ENCODE measurements at places on chromosomes 1 and 21. TPM values are rescaled to one million over a fixed set of nuclear protein-coding genes. Genes with fewer than 3 reads are reported as not detected.

The TEKT2 gene
- not detected for polyA plus RNA-seq

The GJA9 gene
- polyA plus RNA-seq, result not detected

The CGN gene
- polyA plus RNA-seq, result not detected

The SASS6 gene
- 3.4 TPM for polyA plus RNA-seq

The C1orf210 gene
- not detected for polyA plus RNA-seq

The CRABP2 gene
- not detected for polyA plus RNA-seq

DNA sequence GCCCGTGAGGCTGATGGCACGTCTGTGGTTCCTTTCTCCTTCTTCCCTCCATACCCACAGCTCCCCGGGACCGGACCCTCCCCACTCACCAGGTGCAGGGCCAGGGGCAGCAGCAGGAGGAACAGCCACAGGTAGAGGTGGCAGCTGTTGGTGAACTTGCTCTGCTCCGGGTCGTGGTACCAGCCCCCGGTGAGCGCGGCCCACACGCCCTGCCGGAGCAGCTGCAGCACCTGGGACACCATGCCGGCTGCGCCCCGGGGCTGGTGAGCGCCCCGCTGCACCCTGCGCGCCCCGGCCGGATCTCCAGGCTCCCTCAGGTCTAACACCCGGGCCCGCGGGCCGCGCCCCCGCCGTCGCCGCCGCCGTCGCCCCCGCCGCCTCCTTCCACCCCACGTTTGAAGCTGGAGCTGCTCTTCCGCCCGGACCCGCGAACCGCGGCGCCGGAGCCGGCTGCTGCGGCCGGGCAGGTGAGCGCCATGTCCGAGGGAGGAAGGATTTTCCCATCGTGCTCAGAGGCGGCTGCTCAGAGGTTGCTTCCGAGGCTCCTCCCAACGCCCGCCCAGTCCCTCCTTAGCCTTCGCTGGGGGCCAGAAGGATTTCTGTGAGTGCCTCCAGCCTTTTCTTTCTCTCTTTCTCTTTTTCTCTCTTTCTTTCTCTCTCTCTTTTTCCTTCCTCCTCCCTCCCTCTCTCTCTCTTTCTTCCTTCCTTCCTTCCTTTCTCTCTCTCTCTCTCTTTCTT is at the start of gene PCNX2:
Gene PCNX2 (minus strand): TSS at position 489 of the 738 bp plus-strand sequence. CDS start 247 bp downstream, at position 242.
- peak within 1 kb of the TSS; percentile 86 for H3K4me3 ChIP-seq
- no peaks in the 10 kb centered on the region for H3K27me3 ChIP-seq
- peaks cover 17% of the 10 kb centered on the region for H3K4me1 ChIP-seq
- H3K27ac ChIP-seq, result peak within 1 kb of the TSS; percentile 67

DNA sequence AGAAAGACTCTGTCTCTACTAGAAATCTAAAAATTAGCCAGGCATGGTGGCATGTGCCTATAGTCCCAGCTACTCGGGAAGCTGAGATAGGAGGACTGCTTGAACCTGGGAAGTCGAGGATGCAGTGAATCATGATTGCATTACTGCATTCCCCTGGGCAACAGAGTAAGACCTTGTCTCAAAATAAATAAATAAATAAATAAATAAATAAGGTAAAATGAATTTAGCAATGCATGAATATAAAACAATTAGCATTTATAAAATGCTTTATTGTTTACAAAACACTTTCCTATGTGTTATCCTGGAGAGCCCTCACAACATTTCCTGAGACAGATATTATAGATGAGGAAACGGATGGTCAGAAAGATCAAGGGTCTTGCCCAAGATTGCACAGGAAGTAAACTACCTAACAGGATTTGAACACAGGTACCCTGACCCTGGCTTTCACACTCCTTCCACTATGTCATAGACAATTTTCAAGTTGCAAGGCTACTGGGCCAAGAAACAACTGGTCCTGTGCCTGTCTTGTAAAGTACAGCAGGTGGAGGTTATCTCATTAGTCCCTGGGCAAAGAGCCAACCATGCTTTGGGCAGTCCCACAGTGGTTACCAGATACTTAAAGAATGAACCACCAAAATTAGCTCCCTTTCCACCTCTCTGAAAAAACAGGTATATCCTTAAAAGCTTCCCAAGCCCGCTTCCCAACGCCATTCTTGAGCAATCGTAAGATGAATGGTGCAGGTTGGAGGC is 15.4 kb upstream of the VSIG8 start:
- H3K4me1 ChIP-seq, result peaks cover 2% of the 10 kb centered on the region
- DNase-seq, result no peak
- peaks cover 6% of the 10 kb centered on the region for H3K27me3 ChIP-seq
- peaks cover 15% of the 10 kb centered on the region for H3K36me3 ChIP-seq

GRCh38 chr1:237852342-237852741 is 38.4 kb downstream of the ZP4 start:
- no peaks in the 10 kb centered on the region for H3K36me3 ChIP-seq
- H3K4me3 ChIP-seq, result no peak overlapping the region
- no peak overlapping the region for H3K27ac ChIP-seq
- no peak for DNase-seq
- no peaks in the 10 kb centered on the region for H3K27me3 ChIP-seq

DNA sequence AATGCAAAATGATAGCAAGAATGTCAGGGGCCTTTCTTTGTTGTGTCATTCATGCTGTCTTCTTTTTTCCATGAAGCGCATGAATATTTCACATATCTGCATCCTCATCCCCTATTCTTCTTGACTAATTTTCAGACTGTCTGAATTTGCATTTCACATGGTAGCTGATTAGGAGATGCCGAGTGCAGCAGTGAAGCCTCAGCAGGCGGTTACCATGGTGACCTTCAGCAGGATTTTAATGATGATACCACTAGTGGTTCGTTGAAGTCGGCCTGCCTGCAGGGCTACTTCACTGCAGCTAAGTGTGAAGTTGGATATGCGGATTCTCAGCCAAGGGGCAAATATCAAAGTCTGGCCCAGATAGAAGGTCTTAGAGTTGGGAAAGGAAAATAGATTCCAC is 141.8 kb downstream of the NEK7 start:
- H3K4me3 ChIP-seq, result no peak overlapping the region
- no peak for DNase-seq
- H3K27me3 ChIP-seq, result no peaks in the 10 kb centered on the region
- H3K36me3 ChIP-seq, result peaks cover 38% of the 10 kb centered on the region
- no peaks in the 10 kb centered on the region for H3K4me1 ChIP-seq

GRCh38 chr1:24972221-24972914 is 42.3 kb upstream of the RUNX3 start:
- H3K36me3 ChIP-seq, result peaks cover 9% of the 10 kb centered on the region
- H3K4me1 ChIP-seq, result peaks cover 4% of the 10 kb centered on the region
- no peak for DNase-seq
- H3K27me3 ChIP-seq, result peaks cover 8% of the 10 kb centered on the region
- H3K27ac ChIP-seq, result no peak overlapping the region

DNA sequence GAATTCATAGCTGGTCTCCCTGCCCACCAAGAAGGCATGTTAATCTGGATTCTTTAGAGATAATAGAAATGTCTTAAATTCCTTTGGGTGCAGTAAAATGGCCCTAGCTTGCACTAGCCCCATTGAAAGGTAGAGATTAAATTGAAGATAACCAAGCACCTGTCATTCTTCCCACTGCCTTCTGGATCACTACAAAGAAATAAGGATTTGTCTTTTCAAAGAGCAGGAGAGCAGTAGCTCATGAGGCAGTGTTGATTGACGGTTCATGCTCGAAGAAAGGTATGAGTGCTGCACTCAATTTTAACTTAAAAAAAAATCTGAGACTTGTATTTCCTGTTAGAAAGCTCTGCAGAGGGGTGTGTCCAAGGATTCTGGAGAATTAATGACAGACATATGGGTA is 74.9 kb upstream of the F3 start:
- no peak overlapping the region for H3K27ac ChIP-seq
- no peak for DNase-seq
- no peaks in the 10 kb centered on the region for H3K4me1 ChIP-seq
- H3K36me3 ChIP-seq, result no peaks in the 10 kb centered on the region
- H3K4me3 ChIP-seq, result no peak overlapping the region

DNA sequence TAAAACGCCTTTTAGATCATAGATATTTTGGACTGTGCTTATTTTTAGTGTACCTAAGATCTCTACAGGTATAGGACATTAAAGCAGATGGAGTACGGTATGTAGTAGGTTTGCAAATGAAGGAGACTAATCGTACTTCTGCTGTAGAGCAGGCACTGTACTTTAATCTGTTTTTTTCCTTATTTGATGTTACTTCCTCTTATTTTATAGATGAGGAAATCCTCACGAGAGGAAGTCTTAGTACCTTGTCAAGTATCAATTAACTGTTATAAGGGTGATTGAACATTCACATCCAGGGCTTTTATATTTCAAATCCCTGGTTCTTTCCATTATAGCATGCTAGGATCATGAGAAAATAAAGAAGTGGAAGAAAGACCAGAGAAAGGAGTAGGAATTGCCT is 41.1 kb downstream of the CACHD1 start:
- peaks cover 21% of the 10 kb centered on the region for H3K4me1 ChIP-seq
- H3K4me3 ChIP-seq, result peak overlapping the region; percentile 24
- H3K27ac ChIP-seq, result no peak overlapping the region

GRCh38 chr1:36124404-36125128 is 456 bp downstream of the COL8A2 start:
- peaks cover 36% of the 10 kb centered on the region for H3K4me1 ChIP-seq
- H3K4me3 ChIP-seq, result peak overlapping the region; percentile 78
- peaks cover 39% of the 10 kb centered on the region for H3K27me3 ChIP-seq
- no peaks in the 10 kb centered on the region for H3K36me3 ChIP-seq
- H3K27ac ChIP-seq, result peak overlapping the region; percentile 92
- no peak for DNase-seq

DNA sequence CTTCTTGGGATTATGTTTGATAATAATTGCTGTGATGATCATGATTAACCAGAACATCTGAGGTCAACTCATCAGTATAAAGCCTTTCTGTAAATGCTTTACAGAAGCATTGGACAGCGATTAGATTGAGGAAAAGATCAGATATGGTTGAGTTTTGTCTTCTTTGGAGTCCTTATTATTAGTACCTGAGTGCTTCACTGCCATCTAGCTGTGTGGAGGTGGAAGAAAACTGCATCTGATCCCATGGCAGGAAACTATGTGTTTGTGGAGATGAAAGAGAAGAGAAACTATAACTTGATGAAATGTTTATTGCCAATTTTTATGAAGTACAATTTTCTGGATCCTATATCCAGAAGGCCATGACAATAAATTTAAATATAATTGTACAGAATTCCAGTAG is 11.4 kb downstream of the FLG2 start:
- H3K4me3 ChIP-seq, result no peak overlapping the region
- H3K27ac ChIP-seq, result no peak overlapping the region
- DNase-seq, result no peak
- H3K4me1 ChIP-seq, result no peaks in the 10 kb centered on the region
- H3K27me3 ChIP-seq, result no peaks in the 10 kb centered on the region
- no peaks in the 10 kb centered on the region for H3K36me3 ChIP-seq

- no peaks in the 10 kb centered on the region for H3K36me3 ChIP-seq
- no peak for DNase-seq
- H3K27me3 ChIP-seq, result peaks cover 6% of the 10 kb centered on the region
These were observed 8.6 kb upstream of the RERE start for GRCh38 chr1:8825985-8826481.

GRCh38 chr1:31327381-31327780 is 30.5 kb downstream of the ZCCHC17 start:
- no peak overlapping the region for H3K4me3 ChIP-seq
- peaks cover 6% of the 10 kb centered on the region for H3K36me3 ChIP-seq
- H3K27ac ChIP-seq, result no peak overlapping the region
- peaks cover 3% of the 10 kb centered on the region for H3K4me1 ChIP-seq
- DNase-seq, result no peak

DNA sequence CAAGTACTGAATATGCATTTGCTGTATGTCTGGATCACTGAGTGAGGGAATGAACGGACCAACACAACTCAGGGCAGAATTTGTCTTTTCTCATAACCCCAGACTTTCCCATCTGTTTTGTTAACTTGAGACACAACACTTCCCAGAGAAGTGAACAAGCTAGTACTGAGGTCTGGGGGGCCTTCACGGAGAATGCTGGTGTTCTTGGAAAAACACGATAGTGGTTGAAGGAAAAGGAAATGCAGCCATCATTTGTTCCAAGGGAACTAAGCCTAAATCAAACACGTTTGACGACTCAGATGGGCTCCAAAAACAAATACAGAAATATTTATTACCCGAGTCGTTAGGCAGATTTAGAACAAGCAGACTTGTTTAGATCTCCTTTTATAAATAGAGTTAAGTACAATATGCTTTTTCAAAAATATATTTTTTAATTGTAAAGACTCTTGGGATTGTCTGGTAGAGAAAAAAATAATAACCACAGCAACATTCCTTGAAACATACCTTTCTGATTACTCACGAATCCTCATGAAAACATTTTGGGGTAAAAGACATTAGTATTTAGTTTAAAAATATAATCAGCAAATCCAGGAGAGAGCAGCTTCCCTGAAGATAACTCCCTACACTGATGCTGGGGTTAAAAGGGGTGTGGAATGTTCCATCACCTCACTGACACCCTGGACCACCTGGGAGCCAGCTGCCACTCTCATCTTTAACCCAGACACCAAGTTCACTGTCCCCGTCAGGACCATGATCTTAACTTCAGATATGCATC is 427.7 kb upstream of the RUNX1 start:
- peaks cover 11% of the 10 kb centered on the region for H3K36me3 ChIP-seq
- DNase-seq, result no peak

GRCh38 chr1:232968965-232969364 is 18.6 kb downstream of the NTPCR start:
- H3K27me3 ChIP-seq, result no peaks in the 10 kb centered on the region
- no peaks in the 10 kb centered on the region for H3K4me1 ChIP-seq
- DNase-seq, result no peak
- H3K4me3 ChIP-seq, result no peak overlapping the region

DNA sequence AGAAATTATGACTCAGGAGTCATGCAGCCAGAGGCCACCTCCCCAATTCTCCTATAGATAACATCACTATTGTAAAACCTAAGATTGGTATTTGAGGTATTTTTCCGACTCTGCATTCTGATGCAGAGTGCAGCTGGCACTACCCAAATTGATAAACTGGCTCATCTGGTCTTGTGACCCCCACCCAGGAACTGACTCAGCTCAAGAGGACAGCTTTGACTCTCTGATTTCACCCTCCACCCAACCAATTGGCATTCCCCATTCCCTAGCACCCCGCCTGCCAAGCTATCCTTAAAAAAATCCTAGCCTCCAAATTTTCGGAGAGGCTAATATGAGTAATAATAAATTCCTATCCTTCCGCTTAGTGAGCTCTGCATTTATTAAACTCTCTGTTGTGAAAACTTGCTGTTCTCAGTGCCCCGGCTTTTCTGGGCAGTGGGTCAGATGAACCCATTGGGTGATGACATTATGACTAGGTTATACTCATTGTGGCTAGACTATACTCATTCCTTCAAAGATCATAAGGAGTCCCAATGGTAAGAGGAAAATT is 39.4 kb upstream of the EPS15 start:
- no peak overlapping the region for H3K4me3 ChIP-seq
- H3K27ac ChIP-seq, result no peak overlapping the region
- H3K4me1 ChIP-seq, result no peaks in the 10 kb centered on the region
- H3K36me3 ChIP-seq, result no peaks in the 10 kb centered on the region
- no peaks in the 10 kb centered on the region for H3K27me3 ChIP-seq
- no peak for DNase-seq

DNA sequence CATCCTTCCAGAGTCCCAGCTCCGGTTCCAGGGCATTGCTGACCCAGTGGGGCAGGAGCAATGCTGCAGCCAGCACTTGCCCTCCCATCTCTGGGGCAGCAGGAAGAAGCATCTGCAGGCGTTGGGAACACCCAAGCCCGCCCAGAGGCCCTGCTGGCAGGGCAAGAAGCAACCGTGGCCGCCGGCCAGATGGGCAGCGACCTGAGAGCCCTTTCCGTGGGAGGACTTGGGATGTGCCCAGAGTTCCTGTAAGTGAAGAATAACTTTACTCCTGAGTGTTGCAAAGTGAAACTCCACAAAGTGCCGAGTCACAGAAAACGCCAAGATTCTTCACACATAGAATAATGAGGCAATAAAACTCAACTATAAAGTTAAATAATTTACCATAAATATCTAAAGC is 46.0 kb downstream of the GRIK3 start:
- DNase-seq, result no peak
- H3K36me3 ChIP-seq, result no peaks in the 10 kb centered on the region
- H3K4me3 ChIP-seq, result no peak overlapping the region
- peaks cover 3% of the 10 kb centered on the region for H3K4me1 ChIP-seq
- H3K27ac ChIP-seq, result no peak overlapping the region
